ENCODE measurements at places on chromosomes 4 and X.

GRCh38 chrX:129781680-129782495 is 2.1 kb downstream of the SASH3 start:
- no peak for DNase-seq

- no peak for DNase-seq
These were observed 409.1 kb upstream of the TEX13C start for GRCh38 chrX:124910611-124911010.

- DNase-seq: no peak
These were observed 515.6 kb downstream of the PPARGC1A start for GRCh38 chr4:23374259-23374658.

DNA sequence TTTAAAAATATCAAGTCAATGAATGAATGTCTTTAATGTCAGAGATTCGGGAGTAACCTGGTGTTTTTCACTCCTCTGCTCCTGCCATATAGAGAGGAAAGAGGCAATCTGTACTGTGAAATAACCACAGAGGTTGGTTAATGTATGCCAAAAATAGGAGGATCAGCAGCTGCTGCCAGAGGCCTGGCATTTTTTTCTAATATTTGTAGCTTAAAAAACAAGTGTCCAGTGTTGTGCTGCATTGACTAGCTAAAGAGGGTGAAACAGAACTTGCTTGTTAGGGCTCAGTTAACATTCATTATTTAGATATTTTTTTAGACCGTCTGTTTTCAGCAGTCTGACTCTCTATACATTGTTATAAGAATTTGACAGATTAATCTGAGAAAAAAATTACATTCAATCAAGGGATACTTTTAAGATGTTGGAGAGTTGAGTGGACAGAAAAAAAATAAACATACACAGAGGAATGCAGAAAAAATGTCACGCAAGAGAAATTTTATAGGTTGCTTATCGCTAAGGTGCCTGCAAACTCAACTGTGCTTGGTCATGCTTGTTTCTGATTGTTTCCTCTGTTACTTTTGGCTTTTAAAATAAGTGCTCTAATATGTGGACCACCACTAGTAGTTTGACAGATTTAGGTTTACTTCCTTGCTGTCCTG is 392.3 kb upstream of the GALNT7 start:
- no peak for DNase-seq

GRCh38 chrX:72312311-72312940 is 6.7 kb upstream of the CITED1 start:
- DNase-seq: no peak

GRCh38 chr4:66688674-66689073 is 856.6 kb downstream of the CENPC start:
- no peak for DNase-seq

DNA sequence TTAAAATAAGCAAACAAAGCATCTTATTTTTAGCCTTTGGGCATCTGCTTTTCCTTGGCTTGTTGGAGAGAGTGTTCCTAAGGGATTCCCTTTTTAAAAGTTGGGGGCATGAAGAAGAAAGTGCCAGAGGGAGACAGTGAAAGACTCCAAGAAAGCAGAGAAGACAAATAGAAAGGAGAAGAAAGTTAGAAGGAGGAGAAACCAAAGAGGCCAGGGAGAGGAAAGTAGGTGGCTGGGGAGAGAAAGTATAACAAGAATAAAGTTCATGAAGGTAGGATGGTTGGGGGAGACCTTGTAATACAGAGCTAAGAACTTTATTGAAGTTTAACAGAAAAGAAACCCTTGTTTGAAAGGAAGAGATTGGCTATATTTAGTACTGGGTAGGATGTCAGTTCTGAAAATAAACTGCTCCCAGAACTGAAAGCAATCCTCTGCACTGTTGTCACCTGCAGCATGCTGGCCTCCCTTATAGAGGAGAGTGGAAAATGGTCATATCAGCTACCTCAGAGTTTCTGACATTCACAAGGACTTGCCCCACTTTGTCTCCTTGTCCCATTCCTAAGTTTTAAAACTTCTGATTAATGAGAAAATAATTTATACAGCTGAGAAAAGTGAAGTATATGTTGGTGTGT is 125.3 kb upstream of the VAMP7 start:
- no peak for DNase-seq

DNA sequence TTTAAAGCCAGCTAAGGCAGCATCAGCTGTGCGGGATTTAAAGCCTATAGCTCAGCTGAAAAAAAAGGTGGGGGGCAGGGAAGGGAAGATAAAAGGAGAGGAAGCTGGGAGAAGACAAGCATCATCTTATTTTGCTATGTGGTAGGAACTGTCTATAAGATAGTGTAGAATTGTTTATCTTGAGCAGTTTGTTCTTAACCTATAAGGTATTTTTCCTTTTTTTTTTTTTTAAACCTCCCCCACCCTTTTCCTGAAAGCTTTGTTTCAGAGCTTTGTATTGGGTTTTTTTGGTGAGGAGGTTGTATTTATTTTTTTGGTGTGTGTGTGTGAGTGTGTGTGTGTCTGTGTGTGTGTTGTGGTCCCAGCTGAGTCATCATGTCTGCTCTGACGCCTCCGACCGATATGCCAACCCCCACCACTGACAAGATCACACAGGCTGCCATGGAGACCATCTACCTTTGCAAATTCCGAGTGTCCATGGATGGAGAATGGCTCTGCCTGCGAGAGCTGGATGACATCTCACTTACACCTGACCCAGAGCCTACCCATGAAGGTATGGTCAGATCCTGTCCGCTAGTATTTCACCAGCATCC is 531 bp downstream of the RUFY3 start:
- DNase-seq: no peak

DNA sequence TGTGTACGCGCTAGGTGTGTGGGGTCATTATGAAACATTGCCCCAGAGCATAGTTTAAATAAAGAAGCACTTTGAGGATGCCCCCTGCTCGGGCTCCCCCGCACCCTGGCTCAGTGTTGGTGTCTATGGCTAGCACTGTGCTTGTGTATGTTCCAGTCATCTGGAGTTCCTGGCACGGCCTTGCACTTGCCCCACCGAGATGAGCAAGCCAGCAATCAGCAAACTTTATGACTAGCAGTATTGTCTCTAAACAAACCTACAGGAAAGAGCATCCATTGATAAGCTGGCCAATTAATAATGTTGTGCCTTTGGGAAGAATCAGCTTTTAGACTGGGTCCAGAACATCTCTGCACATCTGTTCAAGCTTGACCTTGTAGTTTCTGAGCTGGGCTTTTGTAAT is 707 bp upstream of the SHROOM4 start:
- DNase-seq: no peak

DNA sequence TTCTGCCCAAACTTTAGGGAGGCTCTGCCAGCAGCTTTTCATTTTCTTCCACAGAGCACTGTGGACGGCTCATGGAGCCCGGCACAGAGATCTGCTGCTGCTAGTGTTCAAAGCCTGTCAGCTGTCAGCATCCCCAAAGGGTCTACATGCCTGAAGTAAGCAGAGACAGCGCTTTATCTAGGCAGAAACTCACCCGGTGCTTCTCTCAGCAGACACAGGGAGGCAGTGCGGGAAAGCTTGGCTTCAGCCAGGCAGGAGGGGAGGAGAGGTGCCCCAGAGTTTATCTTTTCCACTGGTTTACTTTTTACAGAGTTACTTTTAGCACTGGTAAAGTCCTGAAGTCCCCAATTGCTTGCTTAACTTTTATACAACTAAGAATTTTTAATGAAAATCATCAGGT is 339.3 kb downstream of the NKX6-1 start:
- no peak for DNase-seq

- peak; percentile 18 for DNase-seq
These were observed 2.4 kb downstream of the ANKRD50 start for GRCh38 chr4:124710015-124710741.

DNA sequence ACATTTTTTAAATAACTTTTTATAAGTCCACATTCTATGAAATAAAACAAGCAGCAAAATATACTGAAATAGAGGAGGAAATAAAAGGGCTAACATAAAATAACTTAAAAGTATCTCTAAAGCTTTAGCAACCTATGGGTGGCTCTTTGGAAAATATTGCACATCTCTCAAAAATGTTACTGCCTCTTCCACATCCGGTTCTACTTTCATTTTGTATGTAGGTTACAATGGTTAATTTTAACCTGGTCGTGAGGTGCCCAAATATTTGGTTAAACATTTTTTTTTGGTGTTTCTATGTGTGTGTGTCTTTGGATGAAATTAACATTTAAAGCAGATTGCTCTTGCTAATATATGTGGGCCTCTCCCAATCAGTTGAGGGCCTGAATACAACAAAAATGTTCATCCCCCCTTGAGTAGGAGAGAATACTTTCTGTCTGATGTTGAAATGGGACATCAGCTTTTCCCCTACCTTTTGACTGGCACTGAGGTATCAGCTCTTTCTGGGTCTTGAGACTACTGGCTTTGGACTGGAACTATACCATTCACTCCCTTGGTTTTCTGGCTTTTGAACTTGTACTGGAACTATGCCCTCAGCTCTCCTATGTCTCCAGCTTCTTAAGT is 353.0 kb downstream of the ADAM29 start:
- DNase-seq: no peak

GRCh38 chr4:75514949-75515612 is 808 bp downstream of the THAP6 start:
- no peak for DNase-seq

DNA sequence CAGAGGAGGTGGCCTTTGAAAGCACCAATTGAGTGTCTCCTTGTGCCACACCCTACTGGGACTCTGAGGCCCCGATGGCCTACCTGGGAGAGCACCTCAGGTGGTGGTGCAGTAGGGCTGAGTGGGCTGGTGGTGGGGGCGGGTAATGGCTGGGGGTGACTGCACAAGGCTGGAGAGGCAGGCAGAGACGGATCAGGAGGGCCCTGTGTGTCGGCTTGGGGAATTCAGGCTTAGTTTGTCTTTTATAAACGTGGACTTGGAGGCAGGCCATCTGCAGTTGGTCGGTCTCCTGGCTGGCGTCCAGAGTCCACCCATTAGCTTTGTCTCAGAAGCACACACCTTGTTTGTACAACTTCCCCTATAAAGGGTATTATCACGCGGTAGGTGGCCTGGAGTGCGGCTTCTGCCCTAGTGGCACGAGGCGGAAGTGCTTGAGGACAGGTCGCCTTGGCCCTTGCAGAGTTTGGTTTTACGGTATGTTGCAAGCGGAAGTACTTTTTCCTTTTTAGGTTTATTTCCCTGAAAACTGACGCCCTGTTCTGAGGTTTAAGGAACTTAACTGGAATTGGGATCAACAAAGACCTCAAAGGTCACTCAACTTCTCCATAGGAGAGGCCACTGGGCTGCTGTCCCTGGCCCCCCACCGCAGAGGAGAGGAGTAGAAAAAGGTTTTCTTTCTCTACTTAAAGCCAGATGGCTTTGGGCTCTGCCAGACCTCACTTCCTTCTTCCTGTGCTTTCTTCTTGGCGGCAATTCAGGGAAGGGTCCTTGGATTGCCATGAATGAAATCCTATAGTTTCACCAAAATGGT is 8.0 kb downstream of the TBC1D14 start:
- peak; percentile 93 for DNase-seq

DNA sequence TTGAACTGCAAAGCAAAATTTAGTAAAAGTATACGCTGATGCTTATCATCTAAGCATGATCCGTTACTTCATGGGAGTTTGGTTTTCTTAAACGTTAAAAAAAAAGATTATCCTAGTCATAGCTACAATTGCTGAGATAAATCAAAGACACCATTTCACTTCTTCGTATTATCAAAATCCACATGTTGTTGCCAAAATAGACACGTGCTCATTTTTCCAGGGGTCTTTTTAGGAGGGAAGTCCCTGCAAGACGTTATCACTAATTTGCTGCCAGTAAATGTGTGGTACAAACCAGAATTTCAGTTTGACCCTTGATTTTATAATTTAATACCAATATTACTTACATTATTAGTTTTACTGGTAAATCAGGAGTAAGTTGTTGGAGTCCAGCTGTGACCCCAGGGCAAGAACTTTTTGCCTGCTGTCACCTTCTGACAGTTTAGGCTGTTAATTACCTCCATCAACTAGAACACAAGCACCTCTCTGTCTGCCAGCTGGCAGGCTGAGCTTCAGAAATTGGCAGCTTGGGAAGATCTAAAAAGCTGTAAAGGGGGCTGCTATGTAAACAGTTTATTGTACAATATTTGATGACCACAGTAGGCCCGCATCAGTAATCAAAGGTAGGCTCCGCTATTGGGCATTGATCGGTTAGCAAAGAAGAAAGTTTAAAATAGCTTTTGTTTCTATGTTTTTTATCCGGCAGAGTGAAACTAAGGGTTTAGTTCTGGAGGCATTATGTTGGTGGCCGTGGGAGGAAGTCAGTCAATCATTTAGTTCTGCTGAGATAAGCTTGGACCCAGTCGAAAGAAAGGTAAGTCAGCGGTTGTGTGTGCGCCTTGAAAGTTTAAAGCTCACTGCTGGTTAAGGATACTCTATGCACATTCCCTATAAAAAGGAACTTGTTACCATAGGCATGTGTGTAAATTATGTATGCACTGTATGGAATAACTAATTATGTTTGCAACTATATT is 196.4 kb downstream of the FBXO8 start:
- DNase-seq: peak; percentile 3

DNA sequence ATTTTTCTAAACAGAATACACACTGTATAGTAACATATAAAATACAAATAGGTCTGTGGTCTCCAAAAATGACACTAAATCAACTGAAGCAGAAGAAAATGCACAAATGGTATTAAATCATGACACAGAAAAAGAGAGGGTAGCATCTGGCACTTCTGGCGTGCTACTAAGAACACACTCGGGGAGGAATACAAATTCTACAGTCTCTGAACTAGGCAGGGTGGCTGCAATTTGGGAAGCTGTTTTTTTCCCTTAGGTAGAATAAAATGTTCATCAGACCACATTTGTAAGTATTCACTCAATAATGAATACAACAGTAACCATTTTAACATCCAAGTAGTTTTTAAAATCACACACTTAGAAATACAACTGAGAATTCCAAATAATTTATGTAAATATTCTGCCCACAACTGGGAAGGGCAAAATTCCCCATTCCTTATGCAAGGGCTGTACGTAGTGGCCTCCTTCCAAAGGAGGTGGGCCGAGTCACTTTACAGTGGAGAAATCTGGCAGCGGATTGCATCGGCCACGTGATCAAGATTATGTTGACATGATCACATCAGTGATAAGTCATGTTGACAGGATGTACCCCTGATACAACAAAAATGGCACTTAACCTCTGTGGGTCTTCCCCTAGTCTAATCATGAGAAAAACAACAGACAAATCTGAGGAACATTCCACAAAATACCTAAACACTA is 101.1 kb downstream of the TSPAN5 start:
- no peak for DNase-seq

DNA sequence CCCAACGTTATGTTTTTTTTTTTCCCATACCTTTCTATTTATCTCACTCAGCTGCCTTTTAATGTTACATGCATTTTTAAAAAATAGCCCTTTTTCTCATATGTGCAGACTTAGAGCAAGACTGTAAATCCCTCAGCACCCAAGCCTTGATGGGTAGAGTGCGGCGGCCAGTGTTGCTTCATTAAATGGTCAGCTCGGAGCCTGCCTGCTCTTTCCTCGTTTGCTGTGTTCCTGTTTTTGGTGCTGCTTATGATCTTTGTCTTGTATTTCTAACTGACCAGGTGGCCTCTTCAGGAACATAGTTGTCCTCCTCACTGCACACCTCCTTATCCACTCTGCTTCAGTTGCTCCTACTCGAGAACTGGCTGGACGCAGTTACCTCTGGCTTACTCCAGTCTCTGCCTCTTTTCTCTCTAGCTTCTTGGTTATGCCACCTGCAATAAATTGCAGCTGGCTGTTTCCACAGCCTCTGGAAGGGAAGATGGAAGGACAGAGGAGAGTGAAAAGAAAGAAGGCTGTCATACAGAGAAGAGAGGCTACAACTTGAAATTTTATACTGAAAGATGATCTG is 10.7 kb downstream of the RBPJ start:
- peak; percentile 45 for DNase-seq

- no peak for DNase-seq
These were observed 148.3 kb upstream of the DGKK start for GRCh38 chrX:50618788-50619558.

GRCh38 chr4:24105327-24106038 is 215.6 kb upstream of the PPARGC1A start:
- no peak for DNase-seq

Measured in suppressor macrophage (primary cell).